GM23338 (cell line): ENCODE measurements at places on chromosomes 13 and 19. TPM values are rescaled to one million over a fixed set of nuclear protein-coding genes. Genes with fewer than 3 reads are reported as not detected.

The HRC gene
- 1.4 and 1.9 TPM in 2 replicates for total RNA-seq

The RNF225 gene
- total RNA-seq = 0.87 TPM in 1 of 2 replicates, not detected in the other

The AXL gene
- total RNA-seq = 23.7 and 28.4 TPM in 2 replicates

The CGB1 gene
- total RNA-seq = 0.52 TPM in 1 of 2 replicates, not detected in the other

The FGF21 gene
- total RNA-seq = 1.3 TPM in 1 of 2 replicates, not detected in the other

The SELENOV gene
- 8.7 and 13.8 TPM in 2 replicates for total RNA-seq

The MYH14 gene
- 25.5 and 27.3 TPM in 2 replicates for total RNA-seq

The LMO7 gene
- total RNA-seq = 16.4 and 22.3 TPM in 2 replicates

The PSG2 gene
- not detected in 2 replicates for total RNA-seq

DNA sequence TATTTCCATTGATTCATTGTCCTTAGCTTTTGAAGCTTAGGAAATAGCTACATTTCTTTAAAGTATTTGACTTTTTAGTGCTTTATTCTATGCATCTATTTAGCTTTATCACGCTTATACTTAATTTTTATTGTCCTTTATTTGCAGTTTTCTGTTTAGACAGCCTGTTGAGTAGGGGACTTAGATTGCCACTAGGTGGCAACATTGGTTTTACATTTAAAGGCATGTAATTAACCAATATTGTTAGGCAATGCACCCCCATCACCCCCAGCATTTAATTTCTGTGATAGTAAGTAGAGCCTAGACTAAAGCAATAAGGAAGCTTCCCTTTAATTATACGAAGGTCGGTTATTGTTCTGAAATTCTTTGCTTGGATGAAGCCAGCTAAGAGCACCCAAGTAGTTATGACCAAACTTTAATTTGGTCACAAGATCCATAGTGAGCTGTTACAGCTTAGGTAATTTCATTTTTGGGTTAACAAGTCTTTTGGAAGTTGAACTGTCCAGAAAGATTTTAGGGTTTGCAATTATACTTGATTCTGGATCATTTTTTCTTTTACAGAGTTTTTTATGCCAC lies 36.5 kb downstream of the B3GLCT start:
- H3K27me3 ChIP-seq = no peaks in the 10 kb centered on the region
- no peaks in the 10 kb centered on the region for H3K36me3 ChIP-seq
- H3K4me1 ChIP-seq = no peaks in the 10 kb centered on the region

GRCh38 chr13:35856084-35856483 lies 275.1 kb downstream of the DCLK1 start:
- DNase-seq = peak; percentile 32
- no peaks in the 10 kb centered on the region for H3K36me3 ChIP-seq
- H3K27me3 ChIP-seq = no peaks in the 10 kb centered on the region
- H3K4me3 ChIP-seq = peak overlapping the region; percentile 37

DNA sequence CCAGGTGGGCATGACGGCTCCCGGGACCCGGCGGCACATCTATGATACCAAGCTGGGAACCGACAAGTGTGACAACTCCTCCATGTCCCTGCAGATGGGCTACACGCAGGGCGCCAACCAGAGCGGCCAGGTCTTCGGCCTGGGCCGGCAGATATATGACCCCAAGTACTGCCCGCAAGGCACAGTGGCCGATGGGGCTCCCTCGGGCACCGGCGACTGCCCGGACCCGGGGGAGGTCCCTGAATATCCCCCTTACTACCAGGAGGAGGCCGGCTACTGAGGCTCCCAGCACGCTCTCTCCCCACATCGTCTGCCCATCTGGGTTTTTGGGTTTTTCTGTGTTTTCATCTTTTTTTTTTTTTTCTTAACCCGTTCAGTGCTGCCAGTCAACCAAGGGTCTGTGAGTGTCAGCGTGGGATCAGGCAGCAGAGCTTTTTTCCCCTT lies 2.3 kb upstream of the ABCA7 start:
- H3K36me3 ChIP-seq = peaks cover 22% of the 10 kb centered on the region
- H3K27ac ChIP-seq = no peak overlapping the region
- H3K27me3 ChIP-seq = no peaks in the 10 kb centered on the region
- peaks cover 10% of the 10 kb centered on the region for H3K4me1 ChIP-seq

GRCh38 chr19:20385061-20385460 lies 180.5 kb downstream of the ZNF737 start:
- H3K27ac ChIP-seq = no peak overlapping the region
- H3K36me3 ChIP-seq = no peaks in the 10 kb centered on the region
- no peaks in the 10 kb centered on the region for H3K4me1 ChIP-seq
- H3K27me3 ChIP-seq = no peaks in the 10 kb centered on the region
- DNase-seq = no peak

- no peaks in the 10 kb centered on the region for H3K4me1 ChIP-seq
- peaks cover 16% of the 10 kb centered on the region; the same call in 1 of the 2 replicates for H3K36me3 ChIP-seq
- no peaks in the 10 kb centered on the region for H3K27me3 ChIP-seq
- H3K4me3 ChIP-seq = no peak overlapping the region
- no peak overlapping the region for H3K27ac ChIP-seq
Measured at GRCh38 chr19:16216744-16217670, 19.3 kb downstream of the AP1M1 start.

DNA sequence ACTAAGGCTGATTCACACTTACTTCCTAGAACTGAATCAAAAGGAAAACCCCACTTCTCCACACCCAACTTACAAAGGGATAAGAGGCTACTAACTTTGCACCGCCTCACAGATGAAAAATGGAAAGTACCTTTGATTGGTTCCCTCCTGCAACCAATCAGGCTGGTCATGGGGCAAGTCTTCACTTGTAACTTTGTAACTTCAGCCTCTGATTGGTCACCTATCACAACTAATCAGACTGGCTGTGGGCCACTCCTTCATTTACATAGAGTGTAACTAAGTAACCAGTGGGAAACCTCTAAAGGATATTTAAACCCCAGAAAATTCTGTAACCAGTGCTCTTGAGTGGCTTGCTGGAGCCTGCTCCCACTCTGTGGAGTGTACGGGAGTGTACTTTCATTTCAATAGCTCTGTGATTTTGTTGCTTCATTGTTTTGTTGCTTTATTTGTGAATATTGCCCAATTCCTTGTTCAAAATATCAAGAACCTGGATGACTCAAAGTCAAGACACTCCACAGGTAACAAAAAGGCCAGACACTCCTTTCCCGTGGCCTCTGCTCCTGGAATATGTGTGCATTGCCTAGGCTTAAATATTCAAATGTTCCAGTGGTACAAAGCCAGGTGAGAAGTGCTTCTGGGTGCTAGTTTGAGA lies 50.5 kb downstream of the RFC3 start:
- no peak overlapping the region for H3K27ac ChIP-seq
- no peaks in the 10 kb centered on the region for H3K4me1 ChIP-seq
- DNase-seq = no peak

DNA sequence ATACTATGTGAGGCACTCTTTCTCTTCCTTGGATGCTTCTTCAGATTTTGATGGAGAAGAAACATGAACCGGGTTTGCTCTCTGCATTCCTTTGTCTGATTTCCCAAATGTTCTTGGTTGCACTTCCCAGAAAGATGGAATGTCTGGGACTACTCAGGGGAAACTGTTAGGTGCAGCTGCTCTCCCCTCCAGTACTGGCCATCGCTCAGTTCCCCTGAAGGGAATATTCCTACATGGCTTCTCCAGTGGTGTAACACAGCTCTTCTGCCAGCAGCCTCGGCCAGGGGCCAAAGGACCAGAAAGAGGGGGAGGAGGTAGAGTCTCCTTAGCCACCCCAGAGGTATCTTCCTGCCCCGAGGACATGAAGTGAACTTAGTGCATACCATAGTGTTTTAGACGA lies 33.5 kb upstream of the SPRY2 start:
- H3K4me3 ChIP-seq = no peak overlapping the region
- H3K4me1 ChIP-seq = no peaks in the 10 kb centered on the region
- DNase-seq = no peak
- H3K27ac ChIP-seq = no peak overlapping the region
- H3K36me3 ChIP-seq = no peaks in the 10 kb centered on the region
- H3K27me3 ChIP-seq = no peaks in the 10 kb centered on the region

DNA sequence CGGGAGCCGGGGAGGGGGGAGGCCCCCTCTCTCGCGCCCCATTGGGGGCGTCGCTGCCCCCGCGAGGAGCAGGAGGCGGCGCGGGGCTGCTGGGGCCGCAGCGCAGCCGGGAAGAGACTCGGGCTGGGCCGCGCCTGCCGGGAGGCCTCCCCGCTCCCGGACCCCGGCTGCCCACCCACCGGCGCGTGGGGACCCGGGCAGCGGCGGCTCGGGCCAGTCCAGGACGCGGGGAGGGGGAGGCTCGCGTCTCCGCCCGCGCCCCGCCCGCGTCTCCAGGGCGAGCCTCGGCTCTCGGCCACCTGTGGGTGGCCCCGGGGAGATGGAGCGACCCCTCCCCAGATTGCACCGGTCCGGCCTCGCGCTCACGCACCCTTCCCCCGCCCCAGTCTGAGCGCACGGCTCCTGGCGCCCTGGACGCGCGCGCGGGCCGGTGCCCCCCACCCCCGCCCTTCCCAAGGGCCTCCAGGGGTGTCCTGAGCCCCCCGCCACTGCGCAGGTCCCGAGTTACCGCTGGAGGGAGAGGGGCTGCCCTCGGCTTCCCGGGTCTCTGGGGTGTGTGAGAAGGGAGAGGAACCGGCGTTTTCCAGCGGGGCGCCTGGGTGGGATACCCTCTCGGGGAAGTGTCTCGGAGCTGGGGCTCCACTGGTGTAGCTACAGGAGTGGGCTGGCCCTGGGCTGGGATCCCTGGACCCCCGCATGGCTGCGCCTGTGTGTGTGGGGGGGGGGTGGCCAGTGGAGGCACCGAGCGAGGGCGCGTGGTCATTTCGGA lies 645 bp downstream of the PALM start:
- peaks cover 10% of the 10 kb centered on the region for H3K27me3 ChIP-seq
- peaks cover 10% of the 10 kb centered on the region; the same call in 1 of the 2 replicates for H3K4me1 ChIP-seq
- peak; percentile 49 for DNase-seq
- peak overlapping the region; percentile 69 for H3K4me3 ChIP-seq
- no peak overlapping the region for H3K27ac ChIP-seq

- DNase-seq = no peak
- H3K27ac ChIP-seq = no peak overlapping the region
- H3K4me1 ChIP-seq = no peaks in the 10 kb centered on the region
- no peaks in the 10 kb centered on the region for H3K27me3 ChIP-seq
- H3K4me3 ChIP-seq = no peak overlapping the region
Measured at GRCh38 chr19:7467009-7467989, 21.5 kb downstream of the PEX11G start.

- H3K27me3 ChIP-seq = no peaks in the 10 kb centered on the region
- H3K4me3 ChIP-seq = no peak overlapping the region
- no peaks in the 10 kb centered on the region for H3K4me1 ChIP-seq
- H3K36me3 ChIP-seq = no peaks in the 10 kb centered on the region
- H3K27ac ChIP-seq = no peak overlapping the region
Measured at GRCh38 chr19:44571830-44572580, 41.4 kb upstream of the IGSF23 start.

GRCh38 chr13:44273991-44274770 lies 99.4 kb upstream of the SERP2 start:
- H3K36me3 ChIP-seq = no peaks in the 10 kb centered on the region
- no peak for DNase-seq
- H3K4me1 ChIP-seq = no peaks in the 10 kb centered on the region; the same call in 1 of the 2 replicates
- no peak overlapping the region for H3K27ac ChIP-seq
- no peak overlapping the region for H3K4me3 ChIP-seq
- H3K27me3 ChIP-seq = no peaks in the 10 kb centered on the region

- no peaks in the 10 kb centered on the region; the same call in 1 of the 2 replicates for H3K36me3 ChIP-seq
- H3K4me3 ChIP-seq = no peak overlapping the region
- no peaks in the 10 kb centered on the region for H3K27me3 ChIP-seq
- peaks cover 6% of the 10 kb centered on the region; the same call in 1 of the 2 replicates for H3K4me1 ChIP-seq
- DNase-seq = no peak
Measured at GRCh38 chr13:110407021-110407420, 99.9 kb downstream of the COL4A2 start.

- H3K4me1 ChIP-seq = no peaks in the 10 kb centered on the region
- H3K36me3 ChIP-seq = no peaks in the 10 kb centered on the region
- H3K27me3 ChIP-seq = no peaks in the 10 kb centered on the region
- no peak for DNase-seq
- H3K4me3 ChIP-seq = no peak overlapping the region
- no peak overlapping the region for H3K27ac ChIP-seq
Measured at GRCh38 chr13:33135097-33135496, 118.9 kb downstream of the KL start.

- H3K27me3 ChIP-seq = no peaks in the 10 kb centered on the region
- no peak overlapping the region for H3K4me3 ChIP-seq
- H3K36me3 ChIP-seq = no peaks in the 10 kb centered on the region
- no peak for DNase-seq
- H3K27ac ChIP-seq = no peak overlapping the region
- no peaks in the 10 kb centered on the region for H3K4me1 ChIP-seq
Measured at GRCh38 chr13:110118106-110118505, 188.9 kb downstream of the COL4A1 start.

GRCh38 chr13:98710521-98710920 lies 42.0 kb downstream of the SLC15A1 start:
- H3K27me3 ChIP-seq = no peaks in the 10 kb centered on the region
- H3K27ac ChIP-seq = no peak overlapping the region
- DNase-seq = no peak

DNA sequence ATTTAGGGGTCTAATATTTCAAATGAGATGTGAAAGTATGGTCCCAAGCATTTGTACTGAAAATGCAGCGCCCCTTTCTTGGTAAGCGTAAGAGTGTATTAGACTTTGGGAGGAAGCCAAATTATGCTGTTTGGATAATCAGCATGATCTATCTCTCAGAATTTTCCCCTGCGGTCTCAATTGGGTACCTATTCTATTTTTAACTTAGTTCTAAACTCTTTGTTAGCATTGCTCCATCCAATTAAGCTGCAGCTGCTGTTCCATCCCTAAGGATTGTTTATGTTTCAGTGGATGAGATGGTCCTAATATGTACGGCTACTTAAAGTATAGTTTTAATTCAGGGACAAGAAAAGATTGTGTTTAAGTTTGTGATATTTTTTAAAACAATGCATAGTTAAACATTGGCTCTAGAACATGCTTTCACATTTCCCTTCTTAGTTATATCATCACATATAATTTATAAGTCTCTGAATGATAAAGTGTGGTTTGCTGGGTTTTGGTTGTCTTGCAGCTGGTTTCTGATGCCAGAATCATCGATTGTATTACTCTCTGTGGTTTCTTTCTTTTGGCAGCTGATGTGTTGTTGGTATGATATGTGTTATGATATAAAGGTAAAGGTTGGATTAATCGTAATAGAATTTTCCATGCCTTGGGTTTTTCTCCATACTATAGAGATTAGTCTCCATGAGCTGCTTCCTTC lies 15.0 kb downstream of the POLR1D start:
- no peak for DNase-seq
- H3K27me3 ChIP-seq = no peaks in the 10 kb centered on the region

DNA sequence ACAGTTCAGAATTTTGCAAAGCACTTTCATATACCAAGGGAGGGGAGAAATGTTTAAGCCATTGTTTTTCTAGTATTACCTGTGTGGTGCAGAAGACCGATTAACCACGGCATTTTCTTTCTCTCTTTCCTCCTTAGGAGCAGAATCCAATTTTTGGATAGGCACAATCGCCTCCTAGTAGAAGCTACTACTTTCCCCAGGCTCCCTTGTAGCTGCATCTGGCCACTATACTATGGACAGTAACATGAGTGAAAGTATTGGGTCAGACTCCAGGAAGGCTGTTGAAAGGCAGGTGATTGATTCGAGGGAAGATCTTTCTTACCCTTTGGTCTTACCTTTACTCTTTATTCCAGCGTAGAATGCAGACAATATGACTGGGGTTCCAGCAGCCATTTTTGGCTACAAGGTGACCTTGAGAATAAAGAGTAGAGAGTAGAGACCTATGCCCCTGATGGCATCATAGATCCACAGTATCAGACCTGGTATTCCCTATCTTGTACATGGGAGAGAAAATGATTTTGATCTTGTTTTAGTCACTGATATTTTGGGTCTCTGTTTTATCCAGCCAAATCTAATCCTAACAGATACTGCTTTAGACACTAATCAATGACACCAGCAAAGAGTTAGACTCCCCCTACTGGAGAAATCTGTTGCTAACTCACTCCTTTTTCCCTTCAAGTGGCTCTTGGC lies 77.0 kb downstream of the LRRC63 start:
- H3K36me3 ChIP-seq = no peaks in the 10 kb centered on the region
- H3K27me3 ChIP-seq = no peaks in the 10 kb centered on the region
- no peak overlapping the region for H3K27ac ChIP-seq
- peak; percentile 86 for DNase-seq
